ENCODE measurements at places on chromosomes 5 and 9. TPM values are rescaled to one million over a fixed set of nuclear protein-coding genes. Genes with fewer than 3 reads are reported as not detected.

Gene SPINK4
- total RNA-seq: not detected

- H3K4me3 ChIP-seq: no peak overlapping the region
- H3K27ac ChIP-seq: no peak overlapping the region
- H3K27me3 ChIP-seq: no peaks in the 10 kb centered on the region
- no peak for DNase-seq
- H3K4me1 ChIP-seq: no peaks in the 10 kb centered on the region
Observed at GRCh38 chr5:73539730-73540129, 25.7 kb downstream of the ANKRA2 start.

Gene ZDHHC12
- total RNA-seq: 24.7 TPM

GRCh38 chr5:2656206-2656605 lies 95.3 kb downstream of the IRX2 start:
- no peaks in the 10 kb centered on the region for H3K27me3 ChIP-seq
- H3K36me3 ChIP-seq: no peaks in the 10 kb centered on the region
- H3K27ac ChIP-seq: no peak overlapping the region
- DNase-seq: no peak
- no peaks in the 10 kb centered on the region for H3K4me1 ChIP-seq

Gene GPRIN1
- total RNA-seq: 0.11 TPM

DNA sequence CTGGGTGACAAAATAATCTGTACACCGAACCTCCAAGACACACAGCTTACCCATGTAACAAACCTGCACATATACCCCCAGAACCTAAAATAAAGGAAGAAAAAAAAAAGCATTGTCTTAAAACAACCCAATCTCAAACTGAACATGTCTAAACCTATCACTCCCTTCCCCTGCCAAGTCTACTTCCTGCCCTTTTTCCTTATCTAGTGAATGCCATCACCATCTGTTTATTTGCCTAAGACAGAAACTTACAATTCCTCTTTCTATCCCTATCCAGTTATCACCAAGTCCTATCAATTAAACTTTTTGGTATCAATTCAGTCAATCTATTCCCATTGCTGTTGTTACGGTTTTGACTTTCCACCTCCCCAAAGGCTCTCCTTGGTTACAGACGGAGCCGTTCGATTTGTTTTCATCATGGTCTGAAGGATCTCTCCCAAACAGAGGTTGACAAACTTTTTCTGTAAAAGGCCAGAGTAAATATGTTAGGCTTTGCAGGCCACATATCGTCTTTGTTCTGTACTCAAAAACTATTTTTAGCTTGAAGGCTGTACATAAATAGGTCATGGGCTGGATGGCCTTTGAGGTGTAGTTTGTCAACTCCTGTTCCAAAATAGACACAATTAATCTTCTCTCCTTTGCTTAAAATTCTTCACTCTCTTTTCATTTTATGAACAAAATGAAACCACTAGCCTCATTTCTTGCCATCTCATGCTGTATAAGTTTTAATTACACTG lies 12.1 kb downstream of the NOL8 start:
- H3K27me3 ChIP-seq: no peaks in the 10 kb centered on the region
- no peak for DNase-seq
- peaks cover 4% of the 10 kb centered on the region for H3K4me1 ChIP-seq
- H3K27ac ChIP-seq: no peak overlapping the region
- H3K4me3 ChIP-seq: no peak overlapping the region
- peaks cover 34% of the 10 kb centered on the region for H3K36me3 ChIP-seq

Gene DIAPH1
- total RNA-seq: 278 TPM

Gene TMEM215
- not detected for total RNA-seq

Gene FBP1
- 0.15 TPM for total RNA-seq

DNA sequence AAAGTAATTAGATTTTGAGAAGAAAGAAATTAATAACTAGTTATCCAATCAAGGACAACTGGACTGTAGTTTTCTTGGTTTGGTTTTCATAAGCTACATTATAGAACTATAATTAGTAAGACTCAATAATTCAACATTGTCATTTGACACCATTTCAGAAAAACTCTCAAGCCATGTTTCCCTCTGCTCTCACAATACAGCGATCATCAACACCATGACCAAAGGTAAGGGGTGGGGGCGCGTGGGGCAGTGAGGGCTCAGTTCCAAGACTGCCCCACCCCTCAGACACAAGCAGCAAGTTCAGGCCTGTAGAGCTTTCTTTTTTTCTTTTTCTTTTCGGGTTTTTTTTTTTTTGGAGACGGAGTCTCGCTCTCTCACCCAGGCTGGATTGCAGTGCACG lies 6.4 kb downstream of the CMBL start:
- no peak for DNase-seq
- H3K27me3 ChIP-seq: no peaks in the 10 kb centered on the region
- no peaks in the 10 kb centered on the region for H3K4me1 ChIP-seq

DNA sequence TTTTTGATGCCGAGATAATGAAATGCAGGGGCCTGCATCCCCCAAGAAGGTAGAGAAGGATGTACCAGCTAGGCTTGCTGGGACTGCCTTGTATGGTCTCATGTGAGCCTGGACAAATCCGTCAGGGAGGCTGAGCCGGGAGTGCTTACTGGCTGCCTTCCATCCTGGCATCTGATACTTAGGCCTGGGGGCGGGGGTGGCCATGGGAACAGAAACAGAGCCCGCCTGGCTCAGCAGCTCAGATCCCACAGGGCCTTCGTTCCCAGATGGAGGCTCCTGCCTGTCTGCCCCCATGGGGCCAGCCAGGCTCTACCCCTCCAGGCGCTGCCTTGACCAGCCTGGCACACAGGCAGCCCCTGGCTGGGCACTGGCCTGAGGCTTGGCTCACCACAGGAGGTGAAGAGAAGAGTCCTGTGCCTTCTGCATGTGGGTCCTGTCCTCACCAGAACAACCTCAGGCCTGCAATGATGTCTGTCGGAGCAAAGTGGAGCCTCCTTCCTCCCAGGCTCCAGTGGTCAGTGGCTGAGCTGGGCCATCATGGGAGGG lies 10.5 kb upstream of the SPATA31E1 start:
- no peak for DNase-seq
- H3K27me3 ChIP-seq: no peaks in the 10 kb centered on the region
- no peaks in the 10 kb centered on the region for H3K4me1 ChIP-seq
- no peaks in the 10 kb centered on the region for H3K36me3 ChIP-seq
- H3K27ac ChIP-seq: no peak overlapping the region

DNA sequence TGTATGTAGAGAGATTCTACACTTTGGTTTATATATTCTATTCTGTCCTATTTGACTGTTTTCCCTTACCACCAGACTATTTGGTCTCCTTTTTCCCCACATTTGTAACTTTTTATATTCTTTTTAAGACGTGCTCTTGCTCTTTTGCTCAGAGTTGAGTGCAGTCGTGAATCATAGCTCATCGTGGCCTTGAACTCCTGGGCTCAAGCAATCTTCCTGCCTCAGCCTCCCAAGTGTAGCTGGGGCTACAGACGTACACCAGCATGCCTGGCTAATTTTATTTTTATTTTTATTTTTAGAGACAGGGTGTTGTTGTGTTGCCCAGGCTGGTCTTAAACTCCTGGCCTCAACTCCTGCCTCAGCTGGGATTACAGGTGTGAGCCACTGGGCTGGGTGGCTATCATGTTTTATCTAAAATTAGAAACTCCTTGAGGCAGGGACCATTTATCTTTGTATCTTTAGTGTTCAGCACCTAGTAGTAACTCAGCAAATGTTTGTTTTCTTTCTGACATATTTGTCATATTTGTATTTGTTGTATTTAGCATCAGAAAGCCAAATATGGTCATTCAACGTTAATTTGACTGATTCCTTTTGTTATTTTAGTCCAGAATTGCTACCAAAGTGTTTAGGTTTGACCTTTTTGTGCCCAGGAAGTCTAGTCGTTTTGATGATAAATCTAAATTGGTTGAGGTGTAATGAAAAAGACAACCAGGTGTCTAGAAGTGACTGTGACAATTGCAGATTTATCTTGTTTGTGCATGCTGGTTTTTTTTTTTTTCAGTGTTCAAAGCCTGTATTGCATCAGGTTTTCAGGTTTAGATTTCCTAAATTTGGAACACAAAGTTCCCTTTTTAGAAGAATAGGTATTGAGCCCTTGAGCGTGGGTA lies 44.3 kb downstream of the ERBIN start:
- no peak overlapping the region for H3K4me3 ChIP-seq
- no peak for DNase-seq
- H3K27me3 ChIP-seq: no peaks in the 10 kb centered on the region
- H3K27ac ChIP-seq: no peak overlapping the region
- peaks cover 4% of the 10 kb centered on the region for H3K36me3 ChIP-seq

Gene SELENOP
- 0.39 TPM for total RNA-seq

Gene C5orf63
- 17.0 TPM for total RNA-seq

Gene DPH7
- total RNA-seq: 77.5 TPM

DNA sequence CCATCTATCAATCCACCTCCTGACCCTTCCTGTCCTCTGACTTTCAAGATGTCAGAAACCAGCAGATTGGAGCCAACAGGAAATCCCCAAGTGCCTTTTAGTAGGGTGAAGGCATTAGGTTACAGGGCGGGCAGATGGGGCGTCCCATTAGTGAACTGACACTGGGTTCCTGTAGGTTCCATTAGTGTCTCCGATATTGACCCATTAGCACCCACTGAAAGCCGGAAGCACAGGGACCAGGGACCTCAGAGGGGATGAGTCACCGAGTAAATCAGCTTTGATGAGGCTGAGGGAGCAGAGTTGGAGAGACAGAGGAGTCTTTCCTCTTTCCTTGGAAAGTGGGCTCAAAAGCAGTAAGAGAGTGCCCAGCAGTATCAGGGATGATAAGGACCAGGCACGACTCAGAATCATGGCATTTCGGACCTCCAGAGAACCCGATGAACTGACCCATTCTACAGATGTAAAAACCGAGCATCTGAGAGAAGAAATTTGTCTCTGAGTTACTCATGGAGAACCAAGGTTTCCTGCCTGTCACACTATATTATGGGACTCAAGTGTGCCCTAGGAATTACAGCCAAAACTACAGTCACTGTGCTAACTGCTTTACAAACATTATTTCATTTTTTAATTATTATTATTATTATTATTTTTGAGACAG lies 47.2 kb upstream of the FABP6 start:
- DNase-seq: no peak
- H3K4me3 ChIP-seq: no peak overlapping the region
- no peaks in the 10 kb centered on the region for H3K4me1 ChIP-seq
- no peak overlapping the region for H3K27ac ChIP-seq
- H3K36me3 ChIP-seq: no peaks in the 10 kb centered on the region

DNA sequence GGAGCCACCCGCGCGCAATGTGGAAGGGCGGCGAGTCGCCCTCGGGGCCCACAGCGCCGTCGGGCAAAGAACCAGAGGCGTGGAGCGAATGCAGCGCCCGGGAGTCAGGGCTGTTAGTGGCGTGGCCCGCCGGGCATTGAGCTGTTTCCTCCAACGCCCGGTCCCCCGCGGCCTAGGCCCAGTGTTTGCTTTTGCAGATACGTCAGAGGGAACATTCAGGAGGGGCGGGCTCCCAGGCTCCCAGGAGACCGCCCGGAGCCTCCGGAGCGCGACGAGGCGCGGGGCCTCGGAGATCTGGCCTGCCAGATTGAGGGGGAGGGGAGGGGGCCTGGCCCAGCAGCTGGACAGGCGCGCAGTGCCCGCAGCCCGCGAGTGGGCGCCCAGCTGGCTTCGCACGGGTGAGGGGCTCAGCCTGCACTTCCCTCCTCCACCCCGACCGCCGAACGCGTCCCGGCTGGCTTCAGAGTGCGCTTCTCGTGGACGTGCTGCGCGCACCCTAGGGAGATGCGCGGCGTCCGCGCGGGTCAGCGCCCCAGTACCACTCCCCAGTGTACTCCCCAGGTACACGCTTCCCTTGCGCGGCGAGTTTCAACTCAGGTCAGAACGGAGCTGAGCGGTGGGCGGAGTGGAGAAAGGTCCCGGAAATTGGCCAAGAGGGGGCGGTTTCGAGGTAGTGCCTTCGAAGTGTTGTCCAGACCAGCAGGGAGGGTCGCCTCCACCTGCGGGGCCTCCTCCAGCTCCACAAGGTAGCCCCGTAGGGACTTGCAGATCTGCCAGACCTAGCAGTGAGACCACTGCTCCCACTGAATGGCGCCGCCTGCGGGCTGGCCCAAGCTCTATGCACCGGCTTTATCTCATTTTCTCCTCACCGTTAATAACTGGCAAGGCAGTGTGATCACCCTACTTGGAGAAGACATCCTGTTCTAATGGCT lies 130.4 kb downstream of the TMEM174 start:
- H3K36me3 ChIP-seq: no peaks in the 10 kb centered on the region
- H3K27me3 ChIP-seq: peaks cover 4% of the 10 kb centered on the region
- DNase-seq: no peak

- no peak for DNase-seq
- H3K27me3 ChIP-seq: no peaks in the 10 kb centered on the region
- no peaks in the 10 kb centered on the region for H3K4me1 ChIP-seq
- H3K36me3 ChIP-seq: no peaks in the 10 kb centered on the region
- no peak overlapping the region for H3K27ac ChIP-seq
Observed at GRCh38 chr5:177507165-177507564, 2.5 kb downstream of the DOK3 start.

GRCh38 chr9:91496351-91496750 lies 72.7 kb upstream of the NFIL3 start:
- no peaks in the 10 kb centered on the region for H3K36me3 ChIP-seq
- no peak overlapping the region for H3K4me3 ChIP-seq
- no peak overlapping the region for H3K27ac ChIP-seq
- DNase-seq: no peak
- H3K4me1 ChIP-seq: no peaks in the 10 kb centered on the region
- no peaks in the 10 kb centered on the region for H3K27me3 ChIP-seq

Gene GPBP1
- 137 TPM for total RNA-seq

Data from naive thymus-derived CD4-positive, alpha-beta T cell (primary cell).